Amygdala (tissue), 56 donors: ENCODE measurements at places on chromosomes 2 and 18.

DNA sequence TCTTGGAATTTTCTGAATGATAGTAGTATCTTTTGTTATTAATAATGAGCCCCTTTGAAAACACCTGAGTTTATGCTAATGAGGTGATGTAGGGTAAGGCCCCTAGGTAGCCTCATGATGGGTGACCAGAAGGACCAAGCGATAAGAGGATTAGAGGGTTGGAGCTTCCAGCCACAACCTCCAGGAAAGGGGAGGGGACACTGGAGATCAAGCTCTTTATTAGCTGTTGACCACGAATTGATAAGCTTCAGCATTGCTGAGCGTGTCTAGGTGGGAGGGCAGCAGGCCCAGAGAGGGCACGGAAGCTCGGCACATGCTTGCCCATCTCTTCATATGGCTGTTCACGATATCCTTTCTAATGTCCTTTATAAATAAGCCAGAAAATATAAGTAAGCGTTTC is 39.0 kb downstream of the KIAA2012 start:
- no peak for DNase-seq

- DNase-seq = no peak
Measured at GRCh38 chr2:141062443-141062842, 1068.4 kb downstream of the LRP1B start.

DNA sequence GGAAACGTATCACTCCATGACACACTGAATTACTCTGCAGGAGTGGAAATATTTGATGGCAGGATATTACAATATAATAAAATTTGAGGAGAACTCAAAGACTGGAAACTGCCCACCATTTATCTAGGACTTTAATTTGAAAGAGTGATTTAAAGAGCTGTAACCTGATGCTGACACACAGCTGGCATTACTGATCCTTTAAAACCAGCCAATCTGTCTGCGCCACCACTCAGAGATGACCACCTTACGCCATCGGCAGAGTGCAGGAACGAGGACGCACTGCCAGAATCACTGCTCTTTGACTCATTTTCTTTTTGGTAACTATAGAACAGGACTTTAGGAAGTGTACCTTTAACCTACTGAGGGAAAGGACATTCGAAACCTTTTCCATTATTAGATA is 114.1 kb downstream of the EPB41L3 start:
- no peak for DNase-seq

- no peak for DNase-seq
Measured at GRCh38 chr2:154142480-154142879, 270.8 kb downstream of the GALNT13 start.

- DNase-seq = no peak
Measured at GRCh38 chr18:25364732-25365131, 12.8 kb upstream of the ZNF521 start.

DNA sequence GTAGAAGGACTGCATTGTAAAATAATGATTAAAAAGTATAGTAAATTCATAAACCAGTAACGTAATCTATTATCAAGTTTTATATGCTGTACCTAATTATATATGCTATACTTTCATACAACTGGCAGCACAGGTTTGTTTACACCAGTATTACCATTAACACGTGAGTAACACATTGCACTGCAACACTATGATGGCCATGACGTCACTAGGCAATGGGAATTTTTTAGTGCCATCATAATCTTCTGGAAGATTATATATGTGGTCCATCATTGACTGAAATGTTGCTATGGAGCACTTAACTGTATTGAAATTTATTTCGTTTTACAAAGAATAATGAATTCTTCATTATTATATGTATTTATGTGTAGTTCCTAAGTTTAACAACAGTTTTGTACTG is 45.9 kb downstream of the FAM171B start:
- no peak for DNase-seq

GRCh38 chr2:127075821-127076220 is 31.1 kb downstream of the BIN1 start:
- DNase-seq = no peak

DNA sequence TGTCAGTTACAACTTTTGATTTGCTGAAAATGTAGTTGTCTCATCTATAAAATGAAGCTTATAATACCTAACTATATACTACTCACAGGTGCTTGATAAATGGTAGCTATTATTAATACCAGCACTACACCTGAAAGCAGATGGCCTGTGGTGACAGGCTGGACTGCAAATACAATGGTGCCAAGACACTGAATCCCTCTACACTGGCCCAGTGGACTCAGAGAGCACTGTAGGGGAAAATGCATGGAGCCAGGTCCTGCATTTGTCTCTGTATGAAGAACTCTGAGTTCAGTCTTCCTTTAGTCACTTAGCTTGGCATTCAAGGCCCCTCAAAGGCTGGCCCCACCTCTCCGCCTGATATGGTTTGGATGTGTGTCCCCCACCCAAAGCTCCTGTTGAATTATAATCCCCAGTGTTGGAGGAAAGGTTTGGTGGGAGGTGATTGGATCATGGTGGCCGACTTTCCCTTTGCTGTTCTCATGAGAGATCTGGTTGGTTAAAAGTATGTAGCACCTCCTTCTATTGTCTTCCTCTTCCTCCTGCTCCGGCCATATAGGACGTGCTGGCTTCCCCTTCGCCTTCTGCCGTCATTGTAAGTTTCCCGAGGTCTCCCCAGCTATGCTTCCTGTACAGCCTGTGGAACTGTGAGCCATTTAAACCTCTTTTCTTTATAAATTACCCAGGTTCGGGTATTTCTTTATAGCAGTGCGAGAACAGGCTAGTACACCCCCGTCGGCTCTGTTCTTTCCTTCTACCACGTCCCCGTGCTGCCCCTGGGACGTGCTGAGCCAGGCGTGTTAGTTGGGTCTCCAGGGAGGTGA is 11.1 kb upstream of the NTSR2 start:
- no peak for DNase-seq

DNA sequence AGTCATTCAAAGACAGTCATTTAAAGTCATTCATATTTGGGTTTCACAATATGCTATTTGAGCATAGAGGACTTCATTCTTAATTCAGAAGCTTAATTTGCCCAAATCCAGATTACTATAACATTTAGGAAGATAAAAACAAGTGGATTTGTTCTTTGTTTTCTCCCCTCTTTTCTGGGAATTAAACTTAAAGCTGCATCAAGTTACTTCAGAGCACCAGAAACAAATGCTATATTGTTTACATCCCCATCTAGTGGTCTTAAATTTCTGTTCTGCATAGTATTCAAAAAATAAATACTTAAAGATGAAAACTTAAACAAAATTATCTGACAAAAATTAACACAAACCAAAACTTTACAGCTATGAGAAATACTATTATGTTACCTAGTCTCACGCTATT is 34.7 kb upstream of the MARCHF7 start:
- DNase-seq = no peak

GRCh38 chr18:2559249-2559648 is 12.1 kb downstream of the METTL4 start:
- DNase-seq = no peak

DNA sequence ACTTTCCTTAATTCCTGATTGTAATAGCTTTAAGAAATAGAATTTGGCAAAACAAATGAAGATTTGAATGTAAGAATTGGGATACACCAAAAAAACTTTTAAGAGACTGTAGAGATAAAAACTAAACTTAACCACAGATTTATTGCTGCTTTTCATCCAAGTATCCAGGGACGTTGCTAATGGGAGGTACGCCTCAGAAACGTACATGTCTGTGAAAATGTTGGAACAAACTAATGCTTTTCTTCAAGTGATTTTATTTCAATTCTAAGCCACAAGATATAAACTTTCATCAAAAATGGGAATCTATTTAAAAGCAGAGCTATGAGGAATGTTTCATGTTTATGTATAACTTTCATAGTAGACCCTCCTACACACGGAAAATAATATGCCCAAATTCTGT is 66.3 kb downstream of the ARHGAP15 start:
- DNase-seq = no peak

GRCh38 chr18:56146565-56146964 is 491.8 kb downstream of the TXNL1 start:
- DNase-seq = no peak

GRCh38 chr18:8799001-8799400 is 93.6 kb downstream of the MTCL1 start:
- DNase-seq = no peak
